ENCODE measurements at places on chromosomes 3 and 15. TPM values are rescaled to one million over a fixed set of nuclear protein-coding genes. Genes with fewer than 3 reads are reported as not detected.

LRTM1 gene
- total RNA-seq, result not detected

NMNAT3 gene
- 5.2 TPM for total RNA-seq

FANCD2OS gene
- total RNA-seq, result not detected

FGF12 gene
- total RNA-seq, result 0.91 TPM

MUC4 gene
- not detected for total RNA-seq

PLOD2 gene
- 109 TPM for total RNA-seq

GABRA5 gene
- total RNA-seq, result not detected

Measured in aorta (tissue), 5 donors.